ENCODE measurements at places on chromosomes 7 and 10. TPM values are rescaled to one million over a fixed set of nuclear protein-coding genes. Genes with fewer than 3 reads are reported as not detected.

Gene GAD2
- total RNA-seq: not detected

Gene GATAD1
- 15.9 TPM for total RNA-seq

Gene ORAI2
- 22.9 TPM for total RNA-seq

Gene CREB5
- 3.8 TPM for total RNA-seq

Gene UNCX
- not detected for total RNA-seq

DNA sequence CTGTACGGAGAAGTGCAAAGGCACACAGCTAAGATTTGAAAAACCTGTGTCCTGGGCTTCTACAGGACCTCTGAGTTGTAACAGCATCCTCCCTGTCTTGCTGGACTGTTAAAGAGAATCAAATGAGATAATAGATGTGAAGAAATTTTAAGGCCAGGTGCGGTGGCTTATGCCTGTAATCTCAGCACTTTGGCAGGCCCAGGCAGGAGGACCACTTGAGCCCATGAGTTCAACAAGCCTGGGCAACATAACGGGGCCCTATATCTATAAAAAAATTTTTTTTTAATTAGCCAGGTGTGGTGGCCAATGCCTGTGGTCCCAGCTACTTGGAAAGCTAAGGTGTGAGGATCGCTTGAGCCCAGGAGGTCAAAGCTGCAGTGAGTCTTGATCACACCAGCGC lies 2.9 kb upstream of the ARHGAP21 start:
- DNase-seq: no peak

- peak; percentile 55 for DNase-seq
Measured at GRCh38 chr10:124294811-124295770, 123.6 kb downstream of the OAT start.

DNA sequence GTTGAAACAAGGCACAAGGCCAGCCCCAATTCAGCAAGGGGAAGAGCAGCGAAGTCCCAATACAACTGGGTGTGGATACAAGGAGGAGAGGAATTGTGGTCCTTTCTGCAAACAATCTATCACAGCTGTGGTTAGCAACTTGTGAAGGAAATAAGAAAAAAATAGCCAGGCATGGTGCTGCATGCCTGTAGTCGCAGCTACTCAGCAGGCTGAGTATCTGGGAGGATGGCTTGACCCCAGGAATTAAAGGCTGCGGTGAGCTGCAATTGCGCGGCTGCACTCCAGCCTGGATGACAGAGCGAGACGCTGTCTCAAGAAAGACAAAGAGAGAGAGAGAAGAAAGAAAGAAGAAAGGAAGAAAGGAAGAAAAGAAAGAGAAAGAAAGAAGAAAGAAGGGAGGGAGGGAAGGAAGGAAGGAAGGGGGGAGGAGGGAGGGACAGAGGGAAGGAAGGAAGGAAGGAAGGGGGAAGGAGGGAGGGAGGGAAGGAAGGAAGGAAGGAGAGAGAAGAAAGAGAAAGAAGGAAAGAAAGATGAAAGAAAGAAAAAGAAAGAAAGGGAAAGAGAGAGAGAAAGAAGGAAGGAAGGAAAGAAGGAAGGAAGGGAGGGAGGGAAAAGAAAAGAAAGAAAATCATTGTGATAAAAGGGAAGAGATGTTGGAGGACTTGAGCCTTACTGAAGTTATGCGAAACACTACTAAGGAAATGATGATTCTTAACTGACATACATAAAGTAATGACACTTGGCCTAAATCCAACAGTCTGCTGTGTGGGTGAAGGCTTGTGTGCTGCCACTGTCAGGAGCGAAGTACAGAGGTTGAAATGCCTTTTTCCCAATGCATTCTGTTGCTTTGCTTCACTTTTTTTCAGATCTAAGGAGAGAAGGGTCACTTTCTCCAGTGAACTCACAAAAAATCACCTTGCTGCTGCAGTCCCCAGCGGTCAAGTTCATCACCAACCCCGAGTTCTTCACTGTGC lies 117.0 kb upstream of the STK17A start:
- DNase-seq: no peak

GRCh38 chr10:71323407-71323806 lies 4.3 kb downstream of the SLC29A3 start:
- peak; percentile 20 for DNase-seq

- DNase-seq: no peak
Measured at GRCh38 chr10:122323189-122323588, 51.3 kb upstream of the PLEKHA1 start.

GRCh38 chr7:29574659-29575058 lies 11.0 kb downstream of the PRR15 start:
- DNase-seq: no peak

- DNase-seq: no peak
Measured at GRCh38 chr7:29920491-29920890, 69.1 kb downstream of the SCRN1 start.

GRCh38 chr7:46244757-46245156 lies 323.7 kb upstream of the IGFBP3 start:
- DNase-seq: no peak

- DNase-seq: no peak
Measured at GRCh38 chr10:125289461-125289860, 129.1 kb upstream of the CTBP2 start.

DNA sequence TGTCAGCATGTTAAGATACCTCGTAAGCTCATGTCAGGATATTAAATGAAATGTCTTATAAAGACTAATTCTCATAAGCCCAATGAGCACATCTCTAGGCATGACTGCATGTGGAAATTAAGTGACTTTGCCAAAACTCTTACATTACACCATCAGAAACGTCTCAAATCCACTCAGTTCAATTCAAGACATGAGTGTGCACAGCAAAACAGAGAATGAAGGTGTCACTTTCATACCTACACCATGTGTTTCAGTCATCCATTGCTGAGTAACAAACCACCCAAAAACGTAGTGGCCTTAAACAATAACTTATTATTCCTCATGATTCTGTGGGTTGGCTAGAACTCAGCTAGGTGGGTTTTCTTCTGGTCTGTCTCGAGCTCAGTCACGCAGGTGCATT lies 99.8 kb downstream of the ATE1 start:
- DNase-seq: no peak

- no peak for DNase-seq
Measured at GRCh38 chr10:78165617-78166016, 132.0 kb downstream of the RPS24 start.

DNA sequence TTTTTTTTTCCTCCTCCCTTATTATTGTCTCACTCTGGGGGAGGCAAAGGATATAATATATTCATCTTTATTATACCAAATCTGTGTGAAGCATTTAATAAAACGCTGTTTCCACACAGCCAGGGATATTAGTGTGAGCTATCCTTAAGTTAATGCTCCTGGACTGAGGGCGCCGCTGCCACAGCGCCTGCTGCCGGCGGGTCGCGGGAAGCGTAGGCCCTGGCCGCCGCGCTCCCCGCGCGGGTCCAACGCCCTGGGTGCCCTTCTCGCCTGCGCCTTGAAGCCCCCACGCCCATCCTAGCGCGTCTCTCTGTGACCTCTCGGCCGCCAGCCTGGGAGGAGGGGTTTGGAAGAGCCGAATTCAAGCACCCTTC lies 9.5 kb upstream of the LBX1 start:
- no peak for DNase-seq

DNA sequence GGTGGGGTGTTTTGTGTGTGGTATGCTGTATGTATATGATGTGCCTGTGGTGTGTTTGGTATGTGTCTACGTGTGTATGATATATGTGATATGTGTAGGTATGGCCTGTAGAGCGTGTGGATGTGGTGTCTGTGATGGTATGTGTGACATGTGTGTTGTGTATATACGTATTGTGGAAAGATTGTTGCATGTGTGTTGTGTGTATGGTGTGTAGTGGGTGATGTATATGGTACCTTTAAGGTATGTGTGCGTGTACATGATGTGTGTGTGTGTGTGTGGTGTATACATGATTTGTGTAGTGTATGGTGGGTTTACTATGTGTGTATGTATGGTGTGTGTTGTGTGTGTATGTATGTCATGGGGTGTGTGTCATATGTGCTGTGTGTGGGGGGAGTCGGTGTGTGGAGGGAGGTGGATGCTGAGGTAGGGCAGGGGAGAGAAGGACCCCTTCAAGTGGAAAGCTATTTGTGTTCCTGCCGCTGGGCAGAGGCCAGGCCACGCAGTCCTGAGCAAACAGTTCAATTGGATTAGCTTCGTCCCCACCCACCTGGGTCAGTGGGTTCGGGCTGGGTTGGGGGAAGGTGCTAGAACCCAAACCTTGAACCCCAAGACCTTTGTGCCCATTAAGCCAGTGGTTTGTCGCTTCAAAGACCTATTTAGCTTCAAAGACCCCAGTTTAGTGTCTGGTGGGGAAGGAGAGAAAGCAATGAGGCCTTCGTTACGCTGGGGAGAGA lies 1.9 kb upstream of the TRPV6 start:
- DNase-seq: no peak

DNA sequence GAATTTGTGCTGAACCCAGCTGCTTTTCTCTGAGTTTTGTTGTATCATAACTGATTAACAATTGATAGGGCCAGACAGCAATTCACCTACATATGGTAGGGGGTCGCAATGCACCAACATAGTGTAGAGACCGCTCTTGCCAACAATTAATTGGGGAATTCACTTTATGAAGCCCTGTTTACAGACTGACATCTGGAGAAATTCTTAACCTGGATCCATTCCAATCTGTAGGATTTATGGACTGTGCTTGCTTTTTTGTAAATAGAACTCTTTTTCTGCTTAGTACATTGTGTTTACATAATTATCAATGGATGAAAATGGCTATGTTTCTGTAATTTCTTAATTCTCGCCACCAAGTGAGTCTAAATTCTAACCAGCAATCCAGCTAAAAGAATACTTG lies 311.7 kb upstream of the BMPER start:
- DNase-seq: no peak

- DNase-seq: peak; percentile 23
Measured at GRCh38 chr10:5975641-5976473, 1.5 kb downstream of the IL15RA start.

DNA sequence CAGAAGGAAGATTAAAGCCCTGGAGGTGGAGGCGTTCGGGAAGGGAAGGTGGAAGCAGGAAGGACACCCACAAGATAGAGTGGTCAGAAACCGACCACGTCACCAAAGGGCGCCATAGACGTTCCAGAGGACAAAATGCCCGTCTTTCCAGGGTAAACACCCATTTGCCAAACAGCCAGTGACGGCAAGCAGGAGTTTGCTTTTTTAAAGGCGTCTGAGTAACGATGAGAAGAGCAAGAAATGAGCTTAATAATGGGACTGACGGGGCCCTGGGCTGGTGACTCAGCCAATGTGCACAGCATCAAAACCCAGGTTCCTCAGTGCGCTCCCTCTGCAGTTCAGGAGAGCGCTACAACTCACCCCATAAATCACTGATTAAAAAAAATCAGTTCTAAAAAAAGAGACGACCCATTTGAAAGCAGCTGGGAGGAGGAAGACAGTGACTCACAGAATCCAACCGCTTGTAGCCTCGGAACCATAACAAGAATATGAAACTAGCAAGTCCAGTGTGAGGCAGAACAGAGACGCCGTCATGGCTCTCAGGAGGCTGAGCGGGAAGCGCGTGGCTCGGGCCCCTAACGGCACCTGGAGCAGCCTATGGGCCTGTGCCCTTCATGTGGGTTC lies 5.9 kb downstream of the DIP2C start:
- DNase-seq: peak; percentile 94

- DNase-seq: no peak
Measured at GRCh38 chr7:107878636-107879035, 12.3 kb upstream of the DLD start.

DNA sequence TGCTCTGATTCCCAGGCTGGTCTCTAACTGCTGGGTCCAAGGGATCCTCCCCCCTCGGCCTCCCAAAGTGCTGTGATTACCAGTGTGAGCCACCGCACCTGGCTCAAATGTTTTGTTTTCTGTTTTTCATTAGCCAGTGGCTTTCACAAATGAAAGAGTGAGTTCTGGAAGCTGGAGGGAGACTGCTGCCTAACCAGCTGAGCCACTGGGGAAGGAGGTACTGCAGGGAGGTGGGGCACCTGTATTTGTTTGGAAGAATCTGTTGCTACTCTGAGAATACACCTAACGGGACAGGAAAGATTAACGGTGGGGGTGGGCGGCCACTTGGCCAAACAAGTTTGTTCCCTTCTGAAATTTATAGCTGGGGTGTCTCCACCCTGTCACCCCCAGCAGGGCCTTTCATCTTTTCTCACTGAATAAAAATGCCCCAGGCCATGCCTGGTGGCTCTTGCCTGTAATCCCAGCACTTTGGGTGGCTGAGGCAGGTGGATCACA lies 4.7 kb downstream of the STOX1 start:
- DNase-seq: no peak

- no peak for DNase-seq
Measured at GRCh38 chr7:12488341-12488740, 82.2 kb upstream of the SCIN start.

DNA sequence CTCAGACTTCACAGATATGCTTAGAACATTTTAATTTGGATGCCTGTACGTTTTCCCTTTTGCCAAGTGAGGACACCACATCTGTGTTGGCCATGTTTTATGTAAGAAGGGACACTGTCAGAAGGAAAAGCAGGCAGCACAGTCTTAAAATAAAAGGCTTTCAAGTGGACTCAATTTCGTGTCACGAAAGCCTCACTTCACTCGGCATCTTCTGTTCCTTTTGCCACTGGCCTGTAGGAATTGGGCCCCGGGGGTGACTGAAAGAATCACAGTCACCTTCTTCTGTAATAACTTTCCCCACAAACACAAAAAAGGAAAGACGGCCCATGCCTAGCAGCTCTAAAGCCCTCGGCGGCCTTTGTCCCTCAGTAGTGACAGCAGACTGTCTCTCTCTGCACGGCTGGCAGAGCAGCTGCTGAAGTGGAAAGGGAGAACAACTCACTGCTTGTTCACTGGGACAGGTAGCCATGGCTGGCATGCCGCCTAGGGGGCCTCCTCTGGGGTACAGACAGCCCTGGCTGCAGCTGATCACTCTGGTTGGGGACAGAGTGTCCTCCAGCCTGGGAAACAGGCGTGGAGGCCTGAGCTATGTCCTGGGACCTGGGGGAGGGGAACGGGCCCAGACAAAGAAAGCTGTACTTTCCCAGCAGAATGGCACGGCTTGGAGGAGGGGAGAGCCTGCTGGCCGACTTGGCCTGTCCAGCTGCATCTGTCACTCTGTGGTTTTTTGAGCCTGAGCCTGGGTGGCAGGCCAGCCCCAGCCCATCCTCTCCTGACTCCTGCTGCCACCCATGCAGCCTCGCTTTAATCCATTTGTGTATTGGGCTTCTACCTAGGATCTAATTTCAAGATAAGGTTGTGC lies 4.4 kb downstream of the RASSF4 start:
- DNase-seq: peak; percentile 78

GRCh38 chr7:101740981-101741725 lies 76.3 kb upstream of the CUX1 start:
- no peak for DNase-seq

DNA sequence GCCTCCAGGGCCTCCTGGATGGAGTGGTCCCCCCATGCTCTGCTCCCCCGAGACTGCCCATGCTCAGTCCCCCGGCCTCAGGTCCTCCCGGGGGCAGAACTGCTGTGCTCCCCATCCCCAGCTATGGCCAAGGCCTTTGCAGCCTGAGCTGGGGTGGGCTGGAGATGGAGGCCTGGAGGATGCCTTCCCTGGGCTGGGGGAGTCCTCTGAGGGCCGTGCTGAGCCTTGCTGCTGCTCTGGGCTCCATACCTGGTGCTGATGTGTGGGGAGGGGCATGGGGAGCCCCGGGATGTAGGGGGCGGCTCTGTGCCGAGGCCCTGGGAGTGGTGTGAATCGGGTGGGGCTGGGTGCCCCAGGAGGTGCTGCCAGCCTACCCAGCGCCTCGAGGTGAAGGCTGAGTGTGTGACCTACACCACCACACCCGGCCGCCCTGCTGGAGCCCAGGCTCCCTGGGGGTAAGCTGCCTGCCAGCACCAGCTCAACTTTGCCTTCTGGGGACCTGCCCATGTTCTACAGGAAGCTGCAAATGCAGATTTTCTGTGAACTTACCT lies 109.5 kb downstream of the UNCX start:
- DNase-seq: no peak
